ENCODE measurements at places on chromosomes 13 and 19.

GRCh38 chr13:40440990-40441820, 225.2 kb downstream of the FOXO1 start:
- no peak for DNase-seq

- DNase-seq, result no peak
These were observed 3.2 kb upstream of the RAB11B start for GRCh38 chr19:8386990-8387389.

DNA sequence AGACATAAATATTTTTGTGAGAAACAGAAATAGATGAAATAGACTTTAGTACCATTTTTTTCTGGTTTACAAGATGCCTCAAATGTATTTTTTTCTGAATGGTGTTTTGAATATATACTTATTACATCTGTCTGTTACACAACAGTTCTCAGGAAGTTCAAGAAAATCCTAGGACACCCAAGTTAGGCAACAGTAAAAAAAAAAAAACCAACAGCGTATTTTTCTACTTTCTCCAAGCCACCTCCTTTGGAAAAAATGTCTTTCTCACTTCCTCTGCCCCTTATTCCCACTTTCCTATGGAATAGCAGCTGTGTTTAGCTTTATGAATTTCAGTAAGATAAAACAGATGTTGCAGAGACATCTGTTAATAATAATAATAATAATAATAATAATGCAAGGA, 489.6 kb upstream of the KLF12 start:
- DNase-seq, result no peak

- DNase-seq, result no peak
These were observed 20.4 kb upstream of the NANOS3 start for GRCh38 chr19:13856497-13856896.

DNA sequence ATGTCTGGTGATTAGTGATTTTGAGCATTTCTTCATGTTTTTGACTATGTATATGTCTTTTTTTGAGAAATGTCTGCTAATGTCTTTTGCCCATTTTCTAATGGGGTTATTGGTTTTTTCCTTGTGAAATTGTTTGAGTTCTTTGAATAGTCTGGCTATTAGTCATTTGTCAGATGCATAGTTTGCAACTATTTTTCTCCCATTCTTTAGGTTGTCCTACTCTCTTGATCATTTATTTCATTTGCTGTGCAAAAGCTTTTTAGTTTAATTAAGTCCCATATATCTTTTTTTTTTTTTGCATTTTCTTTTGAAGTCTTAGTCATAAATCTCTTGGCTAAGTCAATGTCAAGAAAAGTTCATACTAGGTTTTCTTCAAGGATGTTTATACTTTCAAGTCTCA, 449.8 kb downstream of the DACH1 start:
- no peak for DNase-seq

DNA sequence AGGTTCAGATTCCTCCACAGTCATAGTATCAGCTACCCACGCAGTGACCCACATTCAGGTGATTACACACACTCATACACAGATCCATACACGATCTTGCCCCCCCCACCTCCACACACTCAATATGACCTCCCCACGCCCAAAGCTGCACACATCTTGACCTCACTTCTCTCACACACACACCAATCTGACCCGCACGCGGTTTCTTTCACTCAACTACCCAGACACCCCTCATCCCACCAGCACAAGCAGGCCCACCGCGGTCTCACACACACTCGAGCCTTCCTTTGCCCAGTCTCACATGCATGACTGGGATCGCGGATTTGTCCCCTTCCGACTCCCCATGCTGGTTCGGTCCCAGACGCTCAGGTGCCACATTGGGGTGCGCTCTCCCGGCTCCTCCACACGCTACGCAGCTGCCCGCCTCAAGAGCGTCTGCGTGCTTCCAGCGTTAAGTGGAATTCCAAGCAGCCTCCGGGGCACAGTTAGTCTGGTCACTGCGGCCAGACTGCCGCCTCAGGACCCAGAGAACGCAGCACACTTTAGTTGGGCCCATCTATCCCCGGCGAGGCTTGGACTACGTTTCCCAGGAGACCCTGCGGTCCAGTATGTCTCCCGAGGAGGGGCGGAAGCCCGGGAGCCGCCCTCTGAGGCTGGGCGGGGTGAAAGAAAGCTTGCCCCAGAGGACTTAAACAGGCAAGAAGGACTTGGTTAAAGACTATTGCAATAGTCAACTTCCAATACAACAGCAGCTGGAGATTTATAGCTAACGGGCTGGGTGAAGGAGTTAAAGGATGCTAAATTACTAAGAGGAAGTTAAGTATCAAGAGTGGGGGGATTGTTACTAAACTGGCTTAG, 746 bp upstream of the ZNF345 start:
- DNase-seq, result peak; percentile 93

DNA sequence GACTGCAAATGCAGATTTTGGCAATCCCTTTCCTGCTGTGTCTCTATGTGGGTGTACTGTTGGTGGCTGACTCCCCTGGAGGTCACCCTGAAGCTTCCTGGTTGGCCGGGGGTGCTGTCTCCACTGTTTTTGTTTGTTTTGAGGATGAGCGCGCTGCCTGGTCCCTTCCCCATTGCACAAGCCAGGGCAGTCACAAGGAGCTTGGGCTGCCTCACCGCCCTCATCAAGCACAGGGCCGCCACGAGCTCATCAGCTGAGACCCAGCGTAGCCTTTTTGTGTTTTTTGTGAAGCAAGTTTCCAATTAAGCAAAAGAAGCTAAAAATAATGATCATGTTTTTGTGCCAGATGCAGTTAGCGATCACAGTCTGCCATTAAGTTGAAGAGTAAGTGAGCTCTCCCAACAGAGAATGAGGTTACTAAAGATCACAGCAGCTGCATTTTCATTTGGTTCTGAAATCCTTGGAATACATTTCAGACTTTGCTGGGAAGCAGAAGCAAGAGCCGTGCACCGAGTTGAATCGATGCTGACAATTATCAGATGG, 57.8 kb downstream of the GGACT start:
- no peak for DNase-seq

DNA sequence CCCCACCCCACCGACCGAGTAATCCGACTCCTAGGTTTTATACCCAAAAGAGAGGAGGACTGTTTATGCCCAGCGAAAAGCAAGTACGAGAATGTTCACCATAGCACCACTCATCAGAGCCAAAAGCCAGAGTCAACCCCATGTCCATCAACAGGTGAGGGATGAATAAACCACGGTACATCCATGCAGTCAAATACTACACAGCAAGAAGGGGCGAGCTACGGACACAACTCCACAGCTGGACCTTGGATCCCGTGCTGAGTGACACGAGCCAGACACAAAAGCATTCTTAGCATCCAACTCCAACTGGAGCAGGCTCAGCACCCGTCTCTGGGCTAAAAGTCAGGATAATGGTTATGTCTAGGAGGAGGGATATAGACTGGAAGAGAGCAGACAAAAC, 12.2 kb upstream of the RABAC1 start:
- no peak for DNase-seq

- DNase-seq, result no peak
These were observed 23.0 kb upstream of the OLFM4 start for GRCh38 chr13:53005626-53006025.

DNA sequence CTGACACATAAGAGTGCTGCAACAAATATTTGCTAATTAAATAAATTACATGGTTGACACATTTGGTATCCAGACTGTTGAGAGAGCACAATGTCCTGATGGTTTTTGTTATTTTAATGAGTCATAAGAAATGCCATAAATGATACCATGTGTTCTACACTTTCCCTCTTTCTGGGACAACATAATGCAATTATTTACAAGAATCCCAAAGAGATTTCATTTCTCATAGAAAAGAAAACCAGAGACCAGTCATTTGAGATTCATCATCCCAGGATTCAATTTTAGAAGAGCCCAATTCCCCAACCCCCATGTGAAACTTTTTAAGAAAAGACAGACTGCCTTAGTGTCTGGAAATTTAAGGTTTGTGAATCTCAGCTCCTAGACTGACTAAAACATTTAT, 399.6 kb downstream of the DCT start:
- DNase-seq, result no peak

DNA sequence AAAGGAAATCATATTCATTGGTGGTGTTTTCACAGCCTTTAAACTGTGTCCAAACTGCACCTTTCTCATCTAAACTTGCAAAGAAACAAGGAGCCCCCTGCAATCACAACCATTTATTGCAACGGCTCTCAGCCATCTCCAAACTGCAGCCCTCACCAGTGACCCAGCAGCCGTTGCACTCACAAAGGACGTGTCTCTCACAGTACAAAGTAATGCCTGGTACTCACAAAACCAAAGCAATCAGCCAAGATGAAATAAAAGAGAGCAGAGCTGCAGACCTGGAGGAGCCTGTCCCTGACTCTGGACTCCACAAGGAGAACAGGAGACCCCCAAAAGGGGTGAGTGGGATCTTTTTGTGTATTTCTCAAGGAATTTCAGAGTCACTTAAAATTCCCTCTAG, 20.2 kb upstream of the CEACAM21 start:
- no peak for DNase-seq

GRCh38 chr13:52659340-52659739, 6.7 kb downstream of the SUGT1 start:
- DNase-seq, result no peak

DNA sequence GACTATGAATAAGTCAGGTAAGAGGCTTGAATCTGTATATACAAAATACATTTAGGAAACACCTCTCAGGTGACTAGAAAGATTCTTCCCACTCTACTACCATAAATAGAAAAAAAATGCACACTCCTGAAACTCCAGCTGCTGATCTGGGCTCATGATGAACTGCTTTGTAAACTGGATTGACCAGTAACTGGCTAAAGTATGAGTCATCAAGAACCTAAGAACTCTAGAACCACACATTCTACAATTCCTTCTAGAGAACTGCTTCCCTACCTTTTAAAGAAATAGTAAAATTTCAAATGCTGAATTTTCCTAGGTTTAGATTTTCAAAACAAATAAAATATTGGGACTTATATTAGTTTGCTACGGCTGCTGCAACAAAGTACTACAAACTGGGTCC, 55.2 kb downstream of the ELF1 start:
- no peak for DNase-seq

DNA sequence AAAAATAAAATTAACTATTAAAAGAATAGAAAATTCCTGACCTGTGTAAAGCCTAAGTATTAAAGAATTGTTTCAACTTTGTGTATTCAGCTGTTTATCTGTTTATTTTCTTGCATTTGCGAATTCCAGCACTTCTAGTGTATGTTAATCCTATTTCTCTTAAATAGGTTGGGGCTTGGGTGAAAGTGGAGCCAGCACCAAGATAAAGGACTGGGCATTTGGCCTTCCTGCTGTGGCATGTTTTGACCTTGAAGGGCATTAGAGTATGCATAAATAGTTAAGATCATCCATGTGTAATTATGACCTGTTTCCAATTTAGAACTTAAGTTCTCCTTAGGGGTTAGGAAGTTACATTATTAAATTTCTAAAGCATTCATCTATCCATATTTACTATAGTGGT, 151.3 kb downstream of the NBEA start:
- no peak for DNase-seq

- no peak for DNase-seq
These were observed 17.0 kb downstream of the RAB3D start for GRCh38 chr19:11322269-11323024.

DNA sequence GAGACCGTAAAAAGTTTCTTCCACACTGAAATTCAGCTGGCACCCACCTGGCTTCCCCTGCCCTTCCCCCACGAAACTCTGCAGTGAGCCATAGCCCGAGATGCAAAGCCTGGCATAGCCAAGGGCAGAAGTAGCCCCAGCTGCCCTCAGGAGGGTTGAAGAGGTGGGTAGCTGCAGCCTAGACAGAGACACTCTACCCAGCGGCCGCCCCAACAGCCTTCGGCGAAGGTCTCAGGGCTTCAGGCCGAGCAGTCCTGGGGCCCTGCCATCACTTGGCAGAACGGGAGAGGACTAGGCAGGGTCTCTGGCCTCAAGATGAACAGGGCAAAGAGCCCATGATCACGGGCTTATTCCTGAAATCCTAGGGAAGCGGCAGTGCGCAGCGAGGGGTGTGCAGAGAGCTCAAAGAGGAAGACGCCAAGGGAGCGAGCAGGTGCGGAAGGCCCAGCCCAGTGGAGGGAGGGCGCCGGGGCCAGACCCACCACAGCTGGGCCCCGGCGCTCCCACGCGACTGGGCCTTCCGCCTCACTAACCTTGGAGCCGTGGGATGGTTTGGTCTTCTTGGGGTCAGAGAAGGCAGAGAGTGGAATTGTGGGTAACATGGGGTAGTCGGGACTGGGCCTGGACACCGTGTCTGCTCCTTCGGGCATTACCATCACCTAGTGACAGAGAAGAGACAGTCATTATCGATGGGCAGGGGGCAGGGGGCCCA, 53.2 kb downstream of the MLLT1 start:
- no peak for DNase-seq

DNA sequence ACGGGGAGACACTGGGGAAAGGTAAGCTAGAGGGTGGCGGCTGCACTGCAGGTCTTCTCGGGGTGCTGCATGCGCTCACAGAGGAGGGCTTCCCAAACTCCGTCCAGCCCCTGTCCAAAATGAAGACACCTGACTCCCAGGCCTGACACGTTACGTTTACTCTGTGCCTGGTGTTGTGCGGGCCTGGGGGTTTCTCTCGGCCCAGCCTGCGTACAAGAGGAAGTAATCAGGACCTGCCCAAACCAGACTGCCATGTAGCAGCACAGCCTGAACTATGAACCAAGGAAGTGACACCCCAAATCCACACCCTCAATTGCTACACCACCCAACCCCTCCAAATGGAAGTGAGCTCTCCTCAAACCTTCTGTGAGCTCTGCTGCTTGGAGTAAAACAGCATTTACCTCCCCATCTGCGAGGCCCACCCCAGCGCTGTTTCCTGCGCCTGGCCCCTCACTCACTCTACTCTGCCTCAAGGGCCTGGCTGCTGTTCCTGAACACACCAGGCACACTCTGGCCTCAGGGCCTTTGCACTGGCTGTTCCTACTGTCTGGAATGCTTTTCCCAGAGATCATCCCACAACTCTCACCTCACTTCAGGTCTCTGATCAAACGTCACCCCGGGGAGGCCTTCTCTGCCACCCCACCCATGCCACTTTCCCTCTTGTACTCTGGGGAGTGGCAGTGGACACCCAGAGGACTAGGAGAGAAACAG, 3.0 kb downstream of the HSPBP1 start:
- DNase-seq, result no peak

- peak; percentile 74 for DNase-seq
These were observed 959 bp downstream of the PDS5B start for GRCh38 chr13:32587011-32587810.

DNA sequence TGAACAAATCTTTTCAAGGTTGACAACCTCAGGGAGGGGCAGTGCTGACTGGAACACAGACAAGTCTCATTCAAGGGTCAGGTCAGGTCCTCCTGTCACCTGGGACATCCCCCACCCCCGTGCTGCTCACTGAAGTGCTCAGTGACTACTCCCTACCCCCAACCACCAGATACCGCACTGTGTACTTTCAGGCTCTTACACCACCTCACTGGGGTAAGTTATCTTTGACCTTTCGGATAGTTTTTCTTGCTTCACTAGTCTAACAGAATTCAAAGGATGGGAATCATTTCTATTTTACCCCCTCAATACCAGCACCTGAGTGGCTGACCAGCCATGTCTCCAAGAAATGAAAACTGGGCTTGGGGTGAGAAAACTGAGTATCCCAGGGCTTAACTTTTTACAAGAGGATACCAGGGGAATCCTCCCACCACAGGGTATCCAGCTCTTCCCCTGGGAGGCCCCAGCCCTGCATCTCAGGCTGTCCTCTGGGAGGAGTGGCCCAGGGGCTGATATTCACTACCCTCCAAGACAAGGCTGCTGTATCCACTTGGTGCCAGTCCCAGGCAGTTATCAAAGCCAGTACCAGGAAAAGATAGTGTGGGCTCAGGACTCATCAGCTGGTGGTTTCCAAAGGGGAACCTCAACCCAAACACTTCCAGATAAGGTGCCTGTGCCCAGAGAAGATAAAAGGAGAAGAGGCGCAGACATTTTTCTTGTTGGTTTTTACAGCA, 2.1 kb downstream of the ZNF563 start:
- DNase-seq, result no peak

- no peak for DNase-seq
These were observed 3.8 kb downstream of the SLC8A2 start for GRCh38 chr19:47467914-47468313.

Measured in HAP-1 (cell line).